ENCODE measurements at places on chromosomes 11 and 22.

DNA sequence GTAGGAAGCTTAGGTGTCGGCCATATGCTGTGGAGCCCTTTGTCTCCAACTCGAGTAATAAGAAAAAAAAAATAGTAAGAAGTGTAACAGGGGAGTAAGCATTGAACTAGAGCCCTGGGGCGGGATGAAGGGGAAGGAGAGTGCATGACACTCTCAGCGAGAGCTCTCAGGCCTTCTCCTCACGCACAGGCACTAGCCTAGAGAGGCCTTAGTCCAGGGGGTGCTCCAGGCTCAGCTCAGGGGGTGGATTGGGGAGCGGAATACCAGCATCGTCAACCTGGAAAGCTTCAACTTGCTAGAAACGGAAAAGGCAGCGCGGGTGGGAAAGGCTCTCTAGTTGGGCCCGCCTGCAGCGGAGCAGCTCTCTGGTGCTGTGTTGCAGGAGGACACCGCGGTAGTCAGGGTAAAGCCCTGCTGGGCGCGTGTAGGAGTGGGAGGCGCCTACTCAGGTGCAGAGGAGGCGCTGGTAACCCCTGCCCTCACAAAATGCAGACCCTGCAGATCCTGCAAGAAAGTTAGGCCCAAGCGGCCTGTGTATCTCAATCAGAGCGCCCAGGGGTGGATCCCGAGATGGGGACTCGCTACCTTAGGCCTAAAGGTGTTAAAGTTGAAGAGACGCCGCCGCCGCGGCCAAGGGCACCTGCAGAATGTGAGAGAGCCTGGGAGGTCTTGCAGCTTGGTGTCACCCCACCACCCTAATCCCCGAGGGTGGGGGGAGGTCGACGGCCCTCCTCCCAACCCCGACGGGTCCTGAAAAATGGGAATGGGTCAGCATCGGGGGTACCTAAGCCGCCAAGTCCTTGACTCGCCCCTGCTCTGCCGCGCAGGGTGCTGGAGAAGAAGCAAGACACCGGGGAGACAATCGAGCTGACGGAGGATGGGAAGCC is 2.8 kb downstream of the SLC17A6 start:
- DNase-seq = no peak

- DNase-seq = peak; percentile 26
Observed at GRCh38 chr11:134374171-134374570, 37.9 kb downstream of the B3GAT1 start.

GRCh38 chr11:120061036-120061760 is 76.7 kb downstream of the TRIM29 start:
- DNase-seq = peak; percentile 36

GRCh38 chr11:130527636-130528297 is 79.3 kb downstream of the ADAMTS15 start:
- DNase-seq = no peak

DNA sequence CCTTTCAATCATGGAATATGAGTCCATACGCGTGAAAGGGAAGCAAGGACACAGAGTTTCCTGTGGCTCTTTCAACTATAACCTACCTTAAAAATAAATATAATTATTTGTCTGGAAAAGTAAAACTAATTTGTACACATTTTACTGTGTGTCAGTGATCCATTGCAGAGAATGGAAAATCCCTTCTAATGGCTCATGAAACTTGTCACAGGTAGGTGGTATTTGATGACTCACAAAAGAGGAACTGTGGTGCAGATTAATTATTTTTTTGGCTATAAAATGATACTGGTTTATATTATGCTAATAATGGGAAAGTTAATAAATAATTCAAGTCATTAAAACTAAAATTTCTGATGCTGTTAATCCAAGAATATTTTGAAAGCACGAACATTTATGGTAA is 792.2 kb downstream of the METTL15 start:
- DNase-seq = no peak

DNA sequence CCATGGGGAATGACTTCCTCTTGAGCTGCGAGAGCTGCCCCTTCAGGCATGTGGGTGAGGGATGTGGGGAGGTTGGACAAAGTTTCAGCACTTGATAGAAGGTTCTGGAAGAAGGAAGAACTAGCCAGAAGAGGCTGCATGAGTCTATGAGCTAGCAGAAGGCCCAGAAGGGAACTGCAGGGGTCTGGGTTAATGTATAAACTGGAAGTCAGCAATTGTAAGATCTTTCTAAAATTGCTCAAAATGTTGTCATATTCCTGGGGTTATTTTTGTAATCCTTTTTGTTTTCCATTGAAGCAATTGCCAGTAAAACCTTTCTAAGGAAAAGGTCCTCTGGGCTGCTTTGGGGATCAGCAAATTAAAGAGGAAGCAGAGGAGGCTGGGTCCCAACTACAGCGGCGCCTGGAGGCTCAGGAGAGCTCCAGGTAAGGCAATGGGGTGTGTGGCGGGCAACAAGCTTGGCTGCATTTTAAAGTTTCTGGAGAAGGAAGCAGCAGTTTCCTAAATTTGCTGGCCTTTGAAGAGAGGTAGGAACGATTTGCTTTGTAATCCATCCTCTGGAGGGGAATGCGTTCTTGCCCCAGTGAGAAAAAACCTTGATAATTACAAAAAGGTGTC is 29.2 kb downstream of the ADAMTS15 start:
- no peak for DNase-seq

DNA sequence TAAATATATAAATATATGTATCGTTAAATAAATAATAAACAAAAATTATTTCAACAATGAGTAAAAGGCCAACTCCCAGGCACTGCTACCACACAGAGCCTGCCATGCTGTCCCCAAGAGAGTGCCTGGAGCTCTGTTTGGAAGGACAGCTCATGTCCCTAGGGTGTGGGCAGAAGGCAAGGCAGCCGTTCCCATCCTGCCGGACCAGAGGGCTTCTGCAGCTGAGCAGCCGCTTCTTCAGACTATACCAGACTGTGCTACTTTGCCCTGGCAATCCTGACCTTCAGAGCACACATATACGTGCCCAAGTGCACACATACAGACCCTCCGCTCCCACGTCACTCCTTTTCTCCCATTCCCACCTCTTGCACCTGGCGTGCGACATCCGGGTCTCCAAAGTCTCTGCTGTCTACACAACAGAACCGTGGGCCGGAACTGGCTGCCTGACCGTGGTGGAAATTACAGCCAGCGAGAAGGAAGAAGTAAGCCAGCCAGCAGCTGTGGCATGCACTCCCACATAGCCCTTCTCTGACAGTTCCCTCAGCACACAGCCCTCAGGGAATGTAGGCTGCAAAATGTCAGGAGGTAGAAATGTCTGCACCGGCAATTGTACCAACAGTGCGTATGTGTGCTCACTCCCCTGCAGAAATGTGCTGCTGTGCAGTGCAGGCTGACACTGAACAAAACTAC is 24.0 kb downstream of the PAX6 start:
- DNase-seq = no peak

DNA sequence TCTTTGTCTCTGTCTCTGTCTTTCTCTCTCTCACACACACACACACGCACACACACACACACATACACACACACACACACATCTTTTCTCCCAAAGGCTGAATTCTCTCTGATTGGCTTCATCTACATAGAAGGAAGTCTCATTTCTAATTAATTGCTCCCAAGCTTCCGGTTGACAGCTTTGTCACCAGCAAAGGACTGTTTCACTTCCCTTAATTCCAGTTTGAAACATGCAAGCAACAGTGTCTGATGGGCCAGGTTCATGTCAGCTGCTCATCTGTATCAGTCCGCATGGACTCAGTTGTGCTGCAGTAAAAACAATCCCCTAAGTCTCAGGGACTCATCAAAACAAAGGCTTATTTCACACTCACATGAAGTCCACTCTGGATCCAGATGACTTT is 16.2 kb upstream of the PVALB start:
- DNase-seq = no peak

GRCh38 chr22:39243439-39244135 is 1.2 kb downstream of the PDGFB start:
- DNase-seq = peak; percentile 5

- no peak for DNase-seq
Observed at GRCh38 chr11:78465169-78465942, 47.7 kb upstream of the GAB2 start.

- no peak for DNase-seq
Observed at GRCh38 chr11:47340980-47341775, 11.3 kb downstream of the MYBPC3 start.

GRCh38 chr11:63869683-63870082 is 30.8 kb downstream of the MARK2 start:
- no peak for DNase-seq

- DNase-seq = no peak
Observed at GRCh38 chr11:113189909-113190667, 124.3 kb upstream of the TTC12 start.

DNA sequence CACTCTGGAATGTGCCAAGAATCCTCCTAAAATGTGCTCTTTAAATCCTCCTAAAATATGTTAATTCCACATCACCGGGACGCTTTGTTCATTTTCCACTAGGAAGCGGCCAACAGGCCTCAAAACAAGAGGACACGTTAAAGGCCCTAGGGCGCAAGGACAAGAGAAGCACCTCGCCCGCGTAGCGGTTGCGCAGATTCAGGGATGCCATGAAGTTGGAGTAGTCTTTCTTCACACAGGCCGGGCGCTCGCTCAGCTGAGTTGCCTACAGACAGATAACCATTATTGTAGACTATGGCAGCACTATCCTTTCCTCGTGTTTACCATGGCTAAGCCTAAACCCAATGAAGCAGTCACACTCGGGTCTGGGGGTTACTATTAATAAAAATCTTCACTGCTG is 29.5 kb upstream of the SERPIND1 start:
- no peak for DNase-seq

DNA sequence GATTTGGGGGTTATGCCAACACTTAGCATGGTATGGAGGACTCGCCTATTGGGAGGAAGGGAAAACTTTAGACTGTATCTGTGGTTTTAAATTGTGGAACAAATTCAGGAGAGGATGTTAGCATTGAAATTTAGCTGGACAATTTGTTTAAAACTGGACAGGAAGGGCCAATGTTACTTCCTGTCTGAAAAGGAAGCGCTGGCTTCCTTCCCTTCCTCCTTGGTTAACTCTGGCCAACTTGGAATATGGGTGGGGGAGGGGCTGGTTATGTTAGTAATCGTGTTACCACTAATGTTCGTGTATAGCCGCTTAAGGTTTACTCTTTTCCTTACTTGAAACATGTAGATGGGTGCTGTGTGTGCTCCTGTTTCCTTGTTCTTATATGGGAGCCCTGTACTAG is 13.9 kb downstream of the CTNND1 start:
- DNase-seq = no peak

GRCh38 chr11:15845261-15845660 is 511.1 kb downstream of the SOX6 start:
- peak; percentile 25 for DNase-seq

GRCh38 chr22:25698978-25699377 is 43.0 kb upstream of the MYO18B start:
- DNase-seq = no peak

GRCh38 chr11:112012874-112013273 is 12.3 kb upstream of the DLAT start:
- no peak for DNase-seq

DNA sequence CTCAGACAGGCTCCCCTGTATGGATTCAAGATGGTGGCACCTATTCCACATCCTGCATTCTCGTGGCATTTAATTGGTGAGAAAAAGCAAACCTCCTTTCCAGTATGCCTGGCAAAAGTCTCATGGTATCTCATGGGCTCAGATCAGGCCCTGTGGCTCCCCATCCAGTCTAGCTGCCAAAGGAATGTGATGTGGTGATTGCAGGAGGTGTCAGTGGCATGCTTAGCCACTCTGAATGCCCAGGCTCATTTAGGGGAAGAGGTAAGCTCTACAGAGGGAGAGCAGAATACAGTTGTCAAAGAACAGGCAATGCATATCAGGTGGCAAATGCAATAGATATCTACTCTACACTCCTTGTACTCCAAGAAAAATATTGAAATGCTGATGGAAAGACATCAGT is 146.7 kb downstream of the SPATA19 start:
- DNase-seq = no peak

- DNase-seq = peak; percentile 26
Observed at GRCh38 chr11:32870676-32871075, 21.9 kb upstream of the QSER1 start.

- DNase-seq = no peak
Observed at GRCh38 chr11:133215596-133216230, 316.6 kb downstream of the OPCML start.

DNA sequence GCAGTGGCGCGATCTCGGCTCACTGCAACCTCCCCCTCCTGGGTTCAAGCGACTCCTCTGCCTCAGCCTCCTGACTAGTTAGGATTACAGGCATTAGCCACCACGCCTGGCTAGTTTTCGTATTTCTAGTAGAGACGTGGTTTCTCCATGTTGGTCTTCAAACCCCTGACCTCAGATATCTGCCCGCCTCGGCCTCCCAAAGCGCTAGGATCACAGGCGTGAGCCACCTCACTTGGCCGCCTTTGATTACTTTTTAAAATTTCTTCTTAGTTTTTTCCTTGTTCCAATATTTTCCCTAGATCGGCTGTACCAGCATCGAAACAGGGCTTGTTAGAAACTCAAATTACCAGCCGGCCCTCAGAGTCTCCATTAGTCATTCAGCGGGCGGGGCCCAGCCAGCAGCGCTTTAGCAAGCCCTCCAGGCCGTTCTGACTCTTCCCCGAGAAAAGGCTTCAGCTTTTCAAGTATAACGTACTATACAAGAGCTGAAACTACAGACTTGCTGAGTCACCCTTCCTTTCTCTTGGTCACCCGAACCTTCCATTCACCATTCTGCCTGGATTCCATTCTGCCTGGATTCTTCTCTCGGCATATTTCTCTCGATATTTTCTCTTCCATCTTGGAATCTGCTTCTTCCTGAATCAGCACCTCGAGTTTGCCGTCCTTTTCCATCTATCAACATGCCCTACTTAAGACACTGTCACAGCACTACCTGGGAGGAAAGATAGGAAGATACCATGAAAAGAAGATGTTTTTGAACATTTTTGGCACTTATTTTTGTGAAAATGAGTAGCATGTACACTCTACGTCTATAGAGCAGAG is 6.7 kb upstream of the CAPRIN1 start:
- no peak for DNase-seq

All from NCI-H1105 treated with DMSO at 0.1 percent for 48 hours (cell line).